ENCODE measurements at places on chromosomes 4 and X.

GRCh38 chr4:57554556-57555092, 444.4 kb upstream of the IGFBP7 start:
- DNase-seq = no peak

DNA sequence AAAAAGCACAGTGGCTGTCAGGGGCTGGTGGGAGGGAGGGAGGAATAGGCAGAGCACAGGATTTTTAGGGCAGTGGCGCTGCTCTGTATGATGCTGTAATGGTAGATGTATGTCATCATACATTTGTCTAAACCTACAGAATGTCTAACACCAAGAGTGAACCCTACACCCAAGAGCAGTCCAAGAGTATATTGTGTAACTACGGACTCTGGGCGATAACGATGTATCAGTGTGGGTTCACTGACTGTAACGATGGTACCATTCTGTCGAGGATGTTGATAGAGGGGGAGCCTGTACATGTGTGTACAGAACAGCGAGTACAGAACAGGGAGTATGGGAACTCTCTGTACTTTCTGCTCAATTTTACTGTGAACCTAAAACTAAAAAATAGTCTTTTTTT, 76.5 kb downstream of the HAUS3 start:
- DNase-seq = no peak

DNA sequence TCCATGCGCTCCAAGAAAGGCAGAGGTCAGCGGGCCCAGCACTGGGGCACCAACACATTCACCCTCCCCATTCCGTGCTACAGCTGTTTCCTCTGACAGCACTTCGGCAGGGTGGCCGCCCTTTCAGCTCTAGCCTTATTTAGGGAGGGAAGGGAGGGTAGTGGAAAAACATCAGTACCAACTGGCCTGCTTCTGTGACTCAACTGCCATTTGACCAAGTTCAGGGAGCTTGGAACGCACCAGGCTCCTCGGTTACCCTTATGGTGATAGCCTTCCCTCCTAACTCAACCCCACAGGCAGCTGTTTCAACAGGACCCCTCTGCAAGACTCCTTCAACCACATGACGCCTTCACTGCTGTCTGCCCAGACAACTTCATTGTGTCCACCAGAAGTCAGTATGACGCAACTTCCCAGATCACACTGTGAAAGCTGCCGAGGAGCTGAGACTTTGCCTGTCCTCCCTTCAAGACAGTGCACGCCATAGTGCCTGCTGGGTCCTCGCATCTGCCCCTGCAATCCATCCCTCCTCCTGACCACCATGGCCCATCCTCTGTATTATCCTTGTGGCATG, 132.2 kb downstream of the AFAP1 start:
- DNase-seq = peak; percentile 57

DNA sequence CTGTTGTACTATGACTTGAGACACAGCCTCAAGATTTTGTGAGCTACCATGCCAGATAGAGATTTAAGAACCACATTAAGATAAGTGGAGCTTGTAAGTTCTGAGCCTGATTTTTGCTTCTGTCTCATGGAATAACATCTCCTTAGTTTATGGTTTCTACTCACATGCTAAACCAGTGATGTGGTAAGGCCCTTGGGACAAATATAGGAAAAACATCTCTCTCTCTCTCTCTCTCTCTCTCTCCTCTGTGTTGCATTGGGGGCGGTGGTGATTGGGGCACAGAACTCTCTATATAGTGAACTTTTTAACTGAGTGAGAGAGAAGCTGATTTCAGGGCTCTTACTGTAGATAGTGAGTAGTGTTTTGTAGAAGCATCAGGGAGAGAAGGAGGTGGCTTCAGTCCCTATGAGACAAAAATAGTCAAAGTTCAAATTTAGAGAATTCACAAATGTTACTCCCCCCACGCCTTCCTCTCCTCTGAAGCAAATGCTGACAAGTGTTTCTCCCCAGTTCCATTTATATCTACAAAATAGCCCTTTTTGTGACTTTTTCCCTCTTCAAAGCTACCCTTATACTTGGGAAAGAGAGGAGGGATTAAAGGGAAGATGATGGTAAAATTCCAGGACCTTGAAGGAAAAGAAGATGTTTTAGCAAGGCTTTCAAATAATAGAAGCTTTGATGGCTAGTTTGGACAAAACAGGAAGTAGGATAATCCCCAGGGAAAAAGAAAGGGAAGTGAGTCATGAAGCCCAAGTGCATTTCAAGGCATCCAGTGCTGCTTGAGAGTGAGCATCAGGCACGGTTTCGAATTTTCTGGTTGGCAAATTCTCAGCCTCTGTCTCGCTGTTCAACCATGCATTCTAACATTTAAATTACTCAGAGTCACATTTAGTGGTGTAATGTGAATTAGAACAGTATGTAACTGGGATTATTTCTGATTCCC, 134.3 kb upstream of the AP1S2 start:
- DNase-seq = peak; percentile 45

DNA sequence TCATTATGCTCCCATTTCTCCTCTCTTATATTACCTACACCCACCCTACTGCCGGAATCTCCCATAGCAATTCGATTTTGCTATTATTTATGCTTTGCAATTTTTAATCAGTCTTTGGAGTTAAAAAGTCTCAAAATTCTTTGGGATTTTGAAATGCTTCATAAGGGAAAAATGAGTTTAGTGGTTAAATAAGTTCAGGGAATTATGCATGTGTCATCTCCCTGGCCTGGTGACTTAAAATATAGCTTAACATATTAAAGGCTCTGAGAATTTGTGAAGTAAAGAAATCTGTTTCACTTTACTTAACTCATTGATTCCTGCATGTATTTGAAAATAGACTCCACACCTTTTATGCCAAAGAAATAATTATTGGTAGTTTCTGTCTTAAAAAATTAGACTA, 185.1 kb upstream of the DIPK2B start:
- DNase-seq = no peak

DNA sequence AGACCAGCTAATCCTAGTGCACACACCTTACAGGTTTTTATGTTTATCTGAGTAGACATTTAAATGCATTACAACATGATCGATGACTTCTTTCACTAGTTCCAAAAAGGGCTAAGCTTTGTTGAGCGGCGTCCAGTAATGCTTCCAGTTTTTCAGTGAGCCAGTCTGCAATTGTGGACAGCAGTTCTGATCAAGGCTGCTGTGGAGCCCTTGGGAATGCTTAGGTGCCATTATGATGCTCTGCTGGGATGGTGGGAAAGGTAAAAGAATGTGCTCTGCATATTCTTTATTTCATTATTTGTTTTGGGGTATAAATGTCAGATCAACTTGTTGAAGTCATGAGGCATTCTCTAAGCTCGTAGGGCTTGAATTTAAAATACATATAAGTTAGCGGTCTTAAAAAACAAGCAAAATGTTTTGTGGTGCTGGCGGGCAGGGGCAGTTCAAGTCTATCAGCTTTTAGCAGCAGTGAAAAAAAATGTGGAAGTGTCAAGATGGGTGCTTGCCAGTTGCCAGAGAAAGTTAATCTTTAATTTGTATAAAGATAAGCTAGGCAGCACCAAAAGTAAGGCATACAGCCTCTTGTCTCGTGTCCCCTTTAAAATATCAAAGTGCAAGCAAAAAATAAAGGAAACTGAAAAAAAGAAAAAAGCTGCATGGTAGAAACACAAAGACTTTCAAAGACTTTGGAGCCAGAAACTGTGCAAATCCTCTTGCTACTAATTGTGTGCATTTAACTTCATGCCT, 5.8 kb downstream of the MID1IP1 start:
- no peak for DNase-seq

- DNase-seq = no peak
Observed at GRCh38 chrX:22810876-22811275, 188.9 kb upstream of the DDX53 start.

DNA sequence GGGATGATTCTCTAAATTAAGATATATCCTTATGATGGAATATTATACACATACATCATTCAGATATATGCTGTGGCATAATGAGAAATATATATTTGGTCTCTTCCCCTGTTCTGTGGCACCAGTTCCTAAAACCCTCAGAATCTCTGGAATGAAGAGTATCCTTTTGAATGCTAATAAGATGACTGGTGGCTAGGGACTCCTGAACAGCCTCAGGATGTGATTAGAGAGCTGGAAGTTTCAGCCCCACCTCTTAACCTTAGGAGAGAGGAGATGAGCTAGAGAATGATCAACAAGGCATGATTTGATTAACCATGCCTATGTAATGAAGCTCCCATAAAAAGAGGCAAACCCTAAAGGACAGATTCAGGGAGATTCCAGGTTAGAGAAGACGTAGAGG, 632.0 kb downstream of the IQCM start:
- no peak for DNase-seq

DNA sequence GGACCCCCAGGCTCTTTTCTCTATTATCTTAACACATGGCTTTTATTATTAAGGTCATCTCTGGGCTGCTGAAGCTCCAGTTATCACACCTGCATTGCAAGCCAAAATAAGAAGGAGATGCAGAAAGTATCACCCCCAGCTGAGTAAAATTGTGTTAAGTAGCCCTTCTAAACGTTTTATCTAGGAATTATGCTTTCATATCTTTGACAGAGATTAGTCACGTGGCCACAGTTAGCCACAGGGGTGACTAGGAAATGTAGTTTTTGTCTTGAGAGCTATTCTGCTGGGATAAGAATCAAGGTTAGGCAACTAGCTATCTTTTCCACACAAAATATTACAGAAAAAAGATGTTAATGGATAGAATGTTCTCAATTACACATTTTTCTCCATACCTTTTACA, 102.1 kb downstream of the ANXA3 start:
- DNase-seq = no peak

GRCh38 chr4:1300466-1301455, 11.1 kb downstream of the MAEA start:
- DNase-seq = peak; percentile 74

DNA sequence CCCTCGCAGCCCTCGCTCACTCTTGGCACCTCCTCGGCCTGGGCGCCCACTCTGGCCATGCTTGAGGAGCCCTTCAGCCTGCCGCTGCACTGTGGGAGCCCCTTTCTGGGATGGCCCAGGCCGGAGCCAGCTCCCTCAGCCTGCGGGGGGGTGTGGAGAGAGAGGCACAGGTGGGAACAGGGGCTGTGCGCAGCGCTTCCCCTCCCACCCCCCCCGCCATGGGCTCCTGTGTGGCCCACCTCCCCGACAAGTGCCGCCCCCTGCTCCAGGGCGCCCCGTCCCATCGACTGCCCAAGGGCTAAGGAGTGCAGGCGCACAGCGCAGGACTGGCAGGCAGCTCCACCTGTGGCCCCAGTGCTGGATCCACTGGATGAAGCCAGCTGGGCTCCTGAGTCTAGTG, 220.2 kb downstream of the STPG2 start:
- no peak for DNase-seq

DNA sequence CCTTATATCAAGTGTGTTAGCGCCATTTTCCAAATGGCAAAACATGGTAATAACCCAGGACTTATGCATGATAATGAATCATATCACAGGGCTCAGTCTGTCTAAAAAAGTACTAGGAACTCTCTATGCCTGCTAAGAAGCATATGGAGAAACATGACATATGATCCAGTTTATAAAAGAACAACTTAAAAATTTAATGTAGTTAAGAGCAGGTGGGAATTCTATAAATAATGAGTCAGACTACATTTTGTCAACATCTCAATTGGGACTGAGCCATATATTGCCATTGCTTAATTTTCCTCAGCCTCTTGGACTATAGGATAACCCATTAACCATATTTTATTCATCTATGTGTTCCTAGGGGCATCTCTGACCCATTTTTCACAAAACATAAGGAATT, 360.4 kb upstream of the AGA start:
- no peak for DNase-seq

GRCh38 chrX:143580266-143580665, 55.6 kb downstream of the SLITRK4 start:
- peak; percentile 0 for DNase-seq

DNA sequence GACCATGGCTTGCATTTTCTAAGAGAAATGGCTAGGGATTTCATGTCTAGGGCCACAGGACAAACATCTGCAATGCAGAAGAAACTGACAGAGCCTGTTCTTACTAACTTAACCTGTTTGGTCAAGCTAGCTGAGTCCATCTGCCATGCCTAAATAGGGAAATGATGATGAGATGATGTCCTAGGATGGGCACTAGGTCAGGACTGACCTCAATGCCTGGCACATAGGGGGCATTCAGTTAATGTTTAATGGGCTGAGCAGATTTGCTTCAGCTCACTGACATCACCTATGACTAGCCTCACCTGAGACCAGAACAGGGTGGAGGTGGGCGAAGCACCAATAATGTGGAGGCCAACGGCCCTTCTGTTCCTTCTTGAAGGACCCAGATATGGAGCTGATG, 174.2 kb upstream of the SCML1 start:
- DNase-seq = no peak

GRCh38 chr4:126583509-126583908, 1049.2 kb upstream of the INTU start:
- DNase-seq = no peak
